ENCODE measurements at places on chromosomes 1 and 21.

- no peak for DNase-seq
These were observed 15.6 kb downstream of the NTRK1 start for GRCh38 chr1:156876281-156876680.

DNA sequence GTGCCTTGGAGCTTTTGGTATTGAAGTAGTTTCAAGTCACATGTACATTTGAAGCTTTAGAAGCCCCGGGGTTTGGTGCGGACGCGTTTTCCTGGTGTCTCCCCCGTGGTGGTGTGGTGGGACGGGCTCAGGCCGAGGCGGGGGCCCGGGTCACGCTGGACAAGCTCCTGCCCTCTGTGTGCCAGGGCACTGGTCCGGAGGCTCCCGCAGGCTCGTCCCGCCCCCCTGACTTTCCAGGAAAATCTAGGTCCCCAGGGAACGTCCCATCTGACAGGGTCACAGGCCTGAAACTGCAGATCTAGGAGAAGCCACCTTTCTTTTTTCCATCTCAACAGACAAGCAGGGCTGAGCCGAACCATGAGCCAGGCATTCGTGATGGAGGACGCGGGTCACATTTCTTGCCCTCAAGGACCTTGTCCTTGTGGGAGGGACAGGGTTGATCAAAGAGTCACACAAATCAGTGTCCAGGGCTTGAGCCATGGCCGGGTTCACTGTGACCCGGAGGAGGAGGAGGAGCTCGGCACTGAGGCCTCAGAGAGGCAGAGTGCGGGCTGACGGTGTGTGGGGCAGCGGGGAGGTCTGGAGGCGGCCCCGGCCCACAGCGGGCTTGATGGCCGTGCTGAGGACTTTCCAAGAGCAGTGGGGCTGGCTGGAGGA is 1.6 kb downstream of the DMRTB1 start:
- no peak for DNase-seq

- DNase-seq, result no peak
These were observed 201.7 kb downstream of the NUF2 start for GRCh38 chr1:163523375-163524029.

DNA sequence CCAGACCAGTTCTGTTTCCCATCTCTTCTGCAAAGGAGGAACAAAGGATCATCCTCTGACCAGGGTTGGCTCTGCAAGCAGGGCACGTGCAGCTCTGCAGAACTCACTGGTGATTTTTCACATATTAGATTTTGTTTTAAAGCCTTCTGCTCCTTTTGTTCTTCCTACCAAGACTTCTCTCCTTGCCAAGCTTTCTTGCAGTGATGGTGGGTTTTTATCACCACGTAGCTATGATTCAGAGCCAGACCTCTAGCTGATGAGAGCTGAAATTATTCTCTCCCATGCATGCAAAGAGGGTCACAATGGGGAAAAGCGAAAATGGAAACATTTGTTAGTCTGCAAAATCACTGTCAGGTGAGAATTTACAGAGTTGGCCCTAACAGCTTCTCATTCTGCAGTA is 225.2 kb downstream of the KCNH1 start:
- DNase-seq, result no peak

GRCh38 chr1:170674239-170674638 is 10.3 kb downstream of the PRRX1 start:
- DNase-seq, result no peak

GRCh38 chr1:178066908-178067614 is 26.8 kb upstream of the RASAL2 start:
- no peak for DNase-seq

DNA sequence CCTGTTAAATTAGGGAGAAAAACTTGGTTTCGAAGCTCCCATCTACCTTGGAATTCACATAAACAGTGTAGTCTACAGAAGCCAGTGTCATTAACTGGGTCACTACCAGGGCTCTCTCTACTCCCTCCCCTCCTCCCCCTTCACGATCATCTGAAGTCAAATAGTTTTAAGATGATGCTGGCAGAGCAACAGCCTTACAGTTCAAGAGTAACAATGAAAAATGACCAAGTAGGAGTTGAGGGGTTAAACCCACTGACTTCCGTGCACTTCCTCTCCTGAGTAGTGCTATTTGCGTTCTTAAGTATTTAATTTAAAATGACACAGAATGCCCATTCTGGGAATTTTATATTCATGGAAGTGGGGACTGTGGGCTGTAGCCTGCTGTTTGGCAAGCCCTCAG is 236.9 kb downstream of the SIPA1L2 start:
- no peak for DNase-seq

DNA sequence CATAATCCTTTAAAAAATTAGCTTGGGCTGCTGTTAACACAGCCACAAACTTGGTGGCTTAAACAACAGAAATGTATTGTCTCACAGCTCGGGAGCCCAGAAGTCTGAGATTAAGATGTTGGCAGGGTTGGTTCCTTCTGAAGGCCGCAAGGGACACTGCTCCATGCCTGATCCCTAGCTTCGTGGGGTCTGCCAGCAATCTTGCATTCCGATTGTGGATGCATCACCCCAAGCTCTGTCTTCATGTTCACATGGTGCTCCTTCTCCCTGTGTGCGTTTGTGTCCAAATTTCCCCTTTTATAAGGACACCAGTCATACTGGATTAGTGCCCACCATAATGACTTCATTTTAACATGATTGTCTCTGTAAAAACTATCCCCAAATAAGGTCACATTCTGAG is 5.0 kb upstream of the HHIPL2 start:
- no peak for DNase-seq

- no peak for DNase-seq
These were observed 2.4 kb downstream of the CTPS1 start for GRCh38 chr1:40981691-40982448.

GRCh38 chr1:242690849-242691609 is 166.5 kb upstream of the PLD5 start:
- DNase-seq, result no peak

DNA sequence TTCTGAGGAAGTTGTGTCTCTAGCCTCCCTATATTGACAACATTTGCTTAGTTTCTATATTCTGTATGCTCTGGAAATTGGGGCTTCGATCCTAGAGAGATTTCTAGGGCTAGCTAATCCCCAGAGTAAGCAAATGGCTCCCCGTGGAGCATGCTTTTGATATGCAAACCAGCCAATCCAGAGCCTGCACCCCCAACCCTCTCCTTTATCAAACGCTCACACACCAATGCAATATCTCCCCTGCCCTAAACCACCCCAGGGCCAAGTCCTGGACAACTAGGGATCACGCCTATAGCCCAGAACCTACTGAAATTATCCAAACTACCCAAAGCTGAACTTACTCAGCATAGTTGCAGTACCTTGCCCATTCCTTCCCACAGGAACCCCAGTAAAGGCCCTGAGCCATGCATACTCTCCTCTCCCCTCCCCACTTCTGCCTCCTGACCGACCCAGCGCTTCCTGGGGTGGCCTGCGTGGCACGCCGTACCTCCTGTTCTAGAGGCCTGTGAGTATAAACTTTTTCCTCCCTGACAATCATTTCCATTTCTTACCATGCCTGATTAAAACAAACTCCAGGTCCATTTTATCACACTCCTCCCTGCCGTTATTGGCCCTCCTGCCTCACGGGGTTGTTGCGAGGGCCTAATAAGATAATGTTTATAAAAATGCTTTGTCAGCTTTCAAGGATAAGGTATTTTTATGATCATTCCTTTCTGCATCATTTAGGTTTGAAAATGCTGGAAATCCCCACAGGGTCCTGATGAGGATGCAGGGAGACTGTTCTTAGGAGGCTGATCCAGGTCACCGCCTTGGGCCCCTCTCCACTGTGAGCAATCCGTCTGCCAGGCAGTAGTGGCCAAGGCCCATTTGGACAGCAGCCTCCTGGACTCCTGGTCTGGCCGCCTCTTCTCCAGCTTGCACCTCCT is 102.7 kb downstream of the TENT5C start:
- no peak for DNase-seq

GRCh38 chr1:160997323-160998038 is 23.5 kb downstream of the F11R start:
- DNase-seq, result peak; percentile 17

DNA sequence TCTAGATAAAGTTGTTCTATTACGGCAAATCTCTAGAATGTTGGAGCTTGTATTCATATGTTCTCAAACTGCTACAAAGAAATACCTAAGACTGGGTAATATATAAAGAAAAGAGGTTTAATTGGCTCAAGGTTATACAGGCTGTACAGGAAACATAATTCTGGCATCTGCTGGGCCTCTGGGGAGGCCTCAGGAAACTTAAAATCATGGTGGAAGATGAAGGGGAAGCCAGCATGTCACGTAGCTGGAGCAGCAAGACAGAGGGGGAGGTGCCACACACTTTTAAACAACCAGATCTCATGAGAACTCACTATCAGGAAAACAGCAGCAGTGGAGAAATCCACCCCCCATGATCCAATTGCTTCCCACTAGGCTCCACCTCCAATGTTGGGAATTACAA is 390.4 kb upstream of the ADGRL4 start:
- DNase-seq, result no peak

GRCh38 chr1:194175251-194175650 is 988.8 kb upstream of the B3GALT2 start:
- no peak for DNase-seq

GRCh38 chr1:226688808-226689207 is 50.3 kb downstream of the ITPKB start:
- DNase-seq, result no peak

GRCh38 chr1:151993084-151993733 is 450 bp downstream of the S100A10 start:
- peak; percentile 21 for DNase-seq

DNA sequence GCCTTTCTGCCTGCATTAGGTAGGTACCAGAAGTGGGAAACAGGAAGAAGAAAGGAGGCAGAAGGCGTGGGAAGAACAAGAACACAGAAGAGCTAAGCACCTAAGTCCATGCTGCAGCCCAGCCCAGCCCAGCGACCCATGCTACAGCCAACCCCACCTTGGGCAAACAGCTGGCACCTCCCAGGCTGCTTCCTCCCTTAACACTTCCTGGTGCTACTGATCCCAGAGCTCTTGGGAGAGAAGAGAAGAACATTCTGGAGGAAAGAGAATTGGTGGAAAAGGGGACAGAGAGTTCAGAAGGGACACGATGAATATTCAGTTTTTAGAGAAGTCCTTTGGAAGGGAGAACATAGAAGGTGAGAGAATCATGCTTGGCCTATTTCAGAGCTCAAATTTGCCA is 28.5 kb downstream of the PLEKHA6 start:
- no peak for DNase-seq

- no peak for DNase-seq
These were observed 37.8 kb upstream of the PRSS38 start for GRCh38 chr1:227777646-227778045.

GRCh38 chr1:12480748-12481362 is 137.2 kb downstream of the DHRS3 start:
- peak; percentile 8 for DNase-seq

- DNase-seq, result no peak
These were observed 167.7 kb downstream of the ACTL8 start for GRCh38 chr1:17922833-17923232.

DNA sequence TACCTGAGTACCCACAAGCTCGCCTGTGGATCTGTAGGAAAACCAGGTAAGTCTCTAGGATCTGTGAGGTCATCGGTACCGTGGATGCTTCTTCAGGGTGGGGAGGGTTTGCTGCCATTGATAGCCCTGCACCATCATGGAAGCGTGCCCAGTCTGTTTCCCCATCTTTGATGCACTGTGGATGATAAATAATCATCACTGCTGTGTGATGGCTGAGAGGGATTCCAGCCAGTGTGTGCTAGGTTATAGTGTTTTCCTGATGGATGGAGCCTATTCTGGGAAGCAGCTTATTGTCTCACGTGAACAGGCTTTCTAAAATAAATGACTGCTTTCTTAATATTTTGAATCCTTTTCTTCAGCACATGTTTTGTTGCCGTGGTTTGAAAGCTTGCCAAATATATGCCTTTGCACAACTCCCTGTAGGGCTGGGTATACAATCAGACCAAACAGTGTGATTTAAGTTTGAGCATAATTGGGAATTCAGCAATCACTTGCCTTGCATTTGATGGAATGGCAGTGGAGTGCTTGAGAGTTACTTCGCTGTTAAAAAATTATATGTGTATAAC is 113.8 kb downstream of the CAMTA1 start:
- no peak for DNase-seq

DNA sequence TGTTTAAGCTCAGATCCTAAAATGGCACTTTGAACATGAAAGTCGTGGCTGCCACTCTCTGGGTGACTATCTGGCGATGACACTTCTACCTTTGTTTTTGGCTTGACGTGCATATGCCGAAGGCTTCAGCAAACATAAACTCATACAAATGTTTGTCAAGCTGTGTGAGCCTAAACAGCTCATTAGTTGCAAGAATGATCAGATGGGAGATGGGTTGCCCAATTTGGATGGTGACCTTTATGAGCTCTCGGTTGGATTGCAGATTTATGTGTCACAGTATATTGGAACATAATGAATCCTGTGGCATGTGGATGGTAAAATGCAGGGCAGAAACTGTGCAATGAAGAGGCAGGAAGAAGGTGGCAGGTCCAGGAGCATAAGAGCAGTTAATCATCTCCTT is 229.3 kb downstream of the DISC1 start:
- DNase-seq, result no peak

DNA sequence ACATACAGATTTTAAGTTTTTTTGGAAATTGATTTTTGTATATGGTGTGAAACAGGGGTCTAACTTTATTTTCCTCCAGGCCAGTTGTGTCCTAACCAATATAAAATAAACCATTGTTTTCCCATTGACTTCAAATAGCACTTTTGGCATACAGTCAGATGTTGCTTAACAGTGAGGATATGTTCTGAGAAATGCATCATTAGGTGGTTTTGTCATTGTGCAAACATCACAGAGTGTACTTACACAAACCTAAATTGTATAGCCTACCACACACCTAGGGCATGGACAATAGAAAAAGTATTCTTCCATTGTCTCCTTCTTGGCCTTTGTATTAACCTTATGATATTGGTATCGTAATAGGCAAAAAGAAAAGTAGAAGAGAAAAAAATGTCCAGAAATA is 37.4 kb upstream of the DISP1 start:
- DNase-seq, result no peak

DNA sequence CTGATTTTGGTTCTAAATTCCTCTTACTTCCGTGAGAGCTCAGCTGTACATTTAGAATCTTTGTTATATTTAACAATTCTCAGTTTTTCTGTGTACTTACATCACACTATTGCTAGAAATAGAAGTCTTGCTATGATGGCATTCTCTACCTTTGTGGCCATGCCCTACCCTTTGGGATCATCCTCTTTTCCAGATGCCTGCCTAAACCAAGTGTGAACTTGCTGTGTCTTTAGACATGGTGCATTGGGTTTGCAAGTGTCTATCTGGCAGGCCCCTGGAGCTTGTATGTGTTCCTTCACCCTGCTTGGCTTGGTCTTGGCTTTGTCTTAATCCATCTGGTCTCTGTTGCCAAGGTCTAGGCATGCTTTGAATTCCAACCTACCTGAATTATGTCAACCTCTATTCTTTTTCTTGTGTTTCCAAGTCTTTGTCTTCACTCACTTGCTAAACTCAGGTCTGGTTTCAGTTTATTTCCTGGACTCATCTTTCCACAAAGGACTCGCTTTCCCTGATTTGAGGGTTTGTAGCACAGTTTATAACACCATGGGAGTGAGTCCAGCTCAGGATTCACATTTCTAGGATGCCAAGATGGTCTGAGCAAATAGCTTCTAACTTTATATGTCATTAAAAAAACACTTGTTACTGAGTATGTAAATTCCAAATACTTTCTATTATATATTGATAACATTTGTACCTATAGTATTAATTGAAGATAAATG is 20.6 kb upstream of the APOBEC4 start:
- DNase-seq, result no peak

GRCh38 chr21:15249285-15249993 is 184.6 kb upstream of the NRIP1 start:
- DNase-seq, result no peak

GRCh38 chr1:21878009-21878773 is 58.9 kb downstream of the HSPG2 start:
- no peak for DNase-seq

- DNase-seq, result no peak
These were observed 69.9 kb upstream of the ADGRL2 start for GRCh38 chr1:81730881-81731280.
